ENCODE measurements at places on chromosomes 4 and X.

GRCh38 chr4:30879855-30880598, 159.9 kb downstream of the PCDH7 start:
- DNase-seq: no peak

GRCh38 chr4:30667919-30668318, 52.2 kb upstream of the PCDH7 start:
- no peak for DNase-seq

GRCh38 chr4:183098019-183098722, 886 bp upstream of the WWC2 start:
- peak; percentile 79 for DNase-seq

DNA sequence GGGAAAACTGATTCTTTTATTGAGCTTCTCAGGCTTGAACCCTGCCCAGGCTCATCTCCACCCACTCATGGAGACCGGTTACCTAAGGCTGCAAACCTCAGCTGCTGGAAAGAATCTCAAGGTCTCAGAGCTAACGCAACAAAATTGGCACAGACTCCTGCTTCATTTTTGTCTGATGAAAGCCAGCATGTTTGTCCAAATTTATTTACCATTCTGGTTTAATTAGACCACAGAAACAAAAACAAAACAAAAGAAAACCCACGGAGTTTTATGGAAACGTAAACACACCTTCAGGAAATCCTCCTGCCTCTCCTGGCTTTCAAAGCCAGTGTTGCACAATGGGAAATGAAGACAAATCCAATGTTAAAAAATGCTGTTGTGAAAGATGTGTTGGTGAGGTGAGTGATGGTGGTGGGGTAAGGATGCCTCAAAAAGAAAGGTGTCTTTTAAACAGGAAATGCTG, 56.4 kb upstream of the PDLIM3 start:
- DNase-seq: no peak

GRCh38 chrX:2875136-2875481, 46.4 kb downstream of the GYG2 start:
- no peak for DNase-seq

DNA sequence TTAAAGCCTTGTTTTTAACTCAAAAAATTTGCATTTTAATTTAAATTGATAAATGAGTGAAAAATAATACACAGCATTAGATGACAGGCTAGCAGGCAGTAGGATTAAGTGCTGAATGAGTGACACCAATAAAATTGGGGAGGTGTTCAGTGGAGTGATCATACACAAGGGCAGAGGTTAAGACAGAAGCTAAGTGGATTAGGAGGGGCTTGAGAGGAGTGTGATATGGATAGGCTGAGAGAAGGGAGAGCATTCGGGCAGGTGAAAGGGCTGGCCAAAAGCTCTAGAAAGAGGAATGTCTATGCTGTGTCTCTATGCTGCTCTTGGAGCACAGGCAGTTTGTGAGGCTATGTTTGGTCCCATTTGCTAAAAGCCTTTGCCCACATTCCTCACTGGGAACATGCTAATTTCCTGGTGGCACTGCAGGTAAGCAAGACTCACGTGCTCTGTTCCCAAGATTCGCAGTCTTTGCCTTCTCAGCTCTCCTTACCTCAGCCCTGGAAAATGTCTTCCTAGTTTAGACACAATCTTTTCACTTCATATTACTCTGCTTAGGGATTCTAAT, 52.8 kb upstream of the CCSER1 start:
- DNase-seq: no peak

- no peak for DNase-seq
Observed at GRCh38 chr4:25792200-25792791, 70.5 kb downstream of the SEL1L3 start.

DNA sequence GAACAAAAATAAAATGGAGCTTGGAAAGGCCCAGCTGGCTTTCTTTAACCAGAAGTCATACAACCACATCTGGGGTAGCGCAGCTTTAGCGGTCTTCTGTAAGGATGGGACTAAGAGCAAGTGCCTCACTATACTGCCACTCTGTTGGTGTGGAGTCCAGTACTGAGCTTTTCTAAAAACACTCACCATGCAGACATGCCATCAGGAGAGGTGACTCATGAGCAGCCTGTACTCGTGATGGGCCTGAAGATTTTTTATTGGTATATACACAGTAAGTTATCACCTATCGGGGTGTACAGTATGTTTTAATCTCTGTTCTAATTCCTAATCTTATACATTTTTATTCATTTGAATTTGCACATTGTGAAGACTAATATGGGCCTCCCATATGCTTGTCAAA, 9.6 kb downstream of the PPP3CA start:
- no peak for DNase-seq

DNA sequence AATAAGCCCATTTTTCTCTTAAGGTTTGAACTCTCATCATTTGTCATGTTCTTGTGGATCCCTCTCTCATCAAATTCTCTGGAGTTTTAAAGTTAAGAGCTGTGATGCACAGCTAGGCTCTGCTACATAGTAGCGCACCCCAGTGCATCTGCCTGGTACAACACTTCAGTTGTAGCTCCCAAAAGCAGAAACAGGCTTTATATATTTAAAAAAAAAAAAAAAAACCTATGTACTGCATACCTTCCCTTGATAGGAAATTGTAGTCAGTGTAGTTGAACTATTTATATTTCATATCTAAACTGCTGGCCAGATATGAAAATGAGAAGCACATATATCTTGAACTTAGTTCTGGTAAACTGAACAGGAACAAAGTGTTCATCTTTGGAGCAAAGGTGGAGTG, 131.4 kb downstream of the KLHL13 start:
- DNase-seq: no peak

DNA sequence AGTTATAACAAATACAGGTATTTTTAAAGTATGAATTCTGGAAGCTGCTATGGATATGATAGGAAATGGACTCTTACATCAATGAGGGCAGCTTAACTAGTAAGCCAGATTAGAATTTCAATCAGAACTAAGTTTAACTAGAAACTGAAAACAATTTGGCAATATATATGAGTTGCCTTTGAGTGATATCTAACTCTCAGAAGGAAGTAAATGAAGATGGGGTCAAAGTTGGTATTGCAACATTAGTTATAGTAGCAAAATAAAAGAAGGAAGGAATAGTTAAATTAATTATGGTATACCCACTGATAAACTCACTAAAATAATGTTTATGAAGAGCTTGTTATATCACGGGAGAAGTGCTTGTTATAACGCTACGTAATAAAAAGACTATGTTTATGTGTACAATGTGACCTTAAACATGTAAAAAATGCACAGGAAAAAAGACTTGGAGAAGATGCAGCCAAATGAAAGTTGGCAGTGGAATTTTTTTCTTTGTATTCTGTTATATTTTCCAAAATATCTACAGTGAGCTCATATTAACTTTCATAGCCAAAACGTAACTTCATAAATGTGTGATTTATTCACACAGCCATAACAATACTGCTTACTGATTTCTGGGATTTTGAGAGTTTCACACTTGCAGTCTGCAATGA, 34.5 kb downstream of the PHKA2 start:
- no peak for DNase-seq

GRCh38 chrX:82742351-82742750, 765.7 kb upstream of the POU3F4 start:
- DNase-seq: no peak

DNA sequence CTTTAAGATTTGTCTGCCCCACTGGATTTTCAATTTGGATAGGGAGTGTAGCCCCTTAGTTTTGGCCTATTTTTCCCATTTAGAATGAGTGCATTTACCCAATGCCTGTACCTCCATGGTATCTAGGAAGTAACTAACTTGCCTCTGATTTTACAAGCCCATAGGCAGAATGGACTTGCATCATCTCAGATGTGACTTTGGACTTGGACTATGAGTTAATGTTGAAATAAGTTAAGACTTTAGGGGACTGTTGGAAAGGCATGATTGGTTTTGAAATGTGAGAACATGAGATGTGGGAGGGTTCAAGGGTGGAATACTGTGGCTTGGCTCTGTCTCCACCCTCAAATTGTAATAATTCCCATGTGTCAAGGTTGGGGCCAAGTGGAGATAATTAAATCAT, 2480.2 kb downstream of the PCDH7 start:
- no peak for DNase-seq

DNA sequence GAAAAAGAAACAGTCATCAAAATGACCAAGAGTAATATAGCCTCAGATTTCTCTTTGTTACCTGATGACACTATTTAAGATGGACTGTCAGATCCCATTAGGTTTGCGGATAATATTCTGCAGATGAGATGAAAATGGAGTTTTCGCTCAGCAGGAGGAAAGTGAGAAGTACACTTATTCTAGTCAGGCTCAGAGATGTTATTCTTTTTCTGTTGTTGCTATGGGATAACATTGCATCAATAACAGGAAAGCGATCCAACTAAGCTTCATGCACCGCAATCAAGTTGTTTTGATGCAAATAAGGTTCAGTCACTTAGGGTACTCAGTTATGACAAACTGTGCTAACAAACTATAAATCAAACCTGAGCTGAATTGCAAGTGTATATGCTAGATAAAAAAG, 415.0 kb downstream of the CCSER1 start:
- DNase-seq: no peak

GRCh38 chr4:23022032-23022431, 329.3 kb downstream of the GBA3 start:
- no peak for DNase-seq

DNA sequence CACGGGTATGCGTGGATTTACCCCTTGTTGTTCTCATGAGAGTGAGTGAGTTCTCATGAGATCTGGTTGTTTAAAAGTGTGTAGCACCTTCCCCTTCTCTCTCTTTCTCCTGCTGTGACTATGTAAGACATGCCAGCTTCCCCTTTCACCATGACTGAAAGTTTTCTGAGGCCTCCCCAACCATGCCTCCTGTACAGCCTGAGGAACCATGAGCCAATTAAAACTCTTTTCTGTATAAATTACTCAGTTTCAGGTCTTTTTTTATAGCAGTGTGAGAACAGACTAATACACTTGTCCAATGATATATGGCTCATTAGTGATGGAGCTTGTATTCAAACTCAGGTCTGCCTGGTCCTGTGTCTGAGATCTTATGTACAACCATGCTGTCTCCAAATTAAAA, 28.5 kb upstream of the RTL3 start:
- DNase-seq: no peak

DNA sequence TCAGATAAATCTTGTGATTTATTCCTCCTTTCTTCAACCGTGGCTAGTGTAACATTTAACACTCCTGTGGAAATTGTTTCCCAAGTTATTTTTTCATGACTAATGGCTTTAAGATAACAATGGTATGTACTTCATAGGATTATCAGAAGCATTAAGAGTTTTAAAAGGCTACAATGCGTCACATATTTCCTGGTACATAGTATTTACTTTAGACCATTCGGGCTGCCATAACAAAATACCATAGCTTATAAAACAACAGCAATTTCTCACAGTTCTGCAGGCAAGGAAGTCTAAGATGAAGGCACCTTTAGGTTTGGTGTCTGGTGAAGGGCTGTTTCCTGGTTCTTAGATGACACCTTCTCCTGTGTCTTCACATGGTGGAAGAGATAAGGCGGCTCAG, 158.6 kb downstream of the PAPSS1 start:
- DNase-seq: no peak

DNA sequence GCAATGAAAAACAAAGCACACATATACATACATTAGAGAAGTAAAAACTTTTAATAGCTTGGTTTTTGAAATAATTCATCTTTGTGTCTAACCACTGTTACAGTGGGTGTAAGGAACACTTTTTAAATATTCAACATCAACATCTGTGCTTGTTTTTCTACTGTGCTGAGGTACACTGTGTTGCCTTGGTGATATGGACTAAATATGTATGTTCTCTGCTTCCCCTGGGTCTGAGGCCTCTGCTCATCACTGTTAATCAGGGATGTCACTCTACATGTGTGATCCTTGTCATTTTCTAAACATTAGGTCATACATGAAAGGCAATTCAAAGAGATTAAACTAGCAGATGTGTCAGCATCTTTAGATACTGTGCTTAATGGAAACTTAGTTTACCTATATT, 10.9 kb downstream of the MCTS1 start:
- DNase-seq: no peak

- DNase-seq: no peak
Observed at GRCh38 chrX:13253223-13253622, 66.6 kb downstream of the ATXN3L start.

GRCh38 chr4:159747983-159748382, 645.1 kb downstream of the RAPGEF2 start:
- no peak for DNase-seq

DNA sequence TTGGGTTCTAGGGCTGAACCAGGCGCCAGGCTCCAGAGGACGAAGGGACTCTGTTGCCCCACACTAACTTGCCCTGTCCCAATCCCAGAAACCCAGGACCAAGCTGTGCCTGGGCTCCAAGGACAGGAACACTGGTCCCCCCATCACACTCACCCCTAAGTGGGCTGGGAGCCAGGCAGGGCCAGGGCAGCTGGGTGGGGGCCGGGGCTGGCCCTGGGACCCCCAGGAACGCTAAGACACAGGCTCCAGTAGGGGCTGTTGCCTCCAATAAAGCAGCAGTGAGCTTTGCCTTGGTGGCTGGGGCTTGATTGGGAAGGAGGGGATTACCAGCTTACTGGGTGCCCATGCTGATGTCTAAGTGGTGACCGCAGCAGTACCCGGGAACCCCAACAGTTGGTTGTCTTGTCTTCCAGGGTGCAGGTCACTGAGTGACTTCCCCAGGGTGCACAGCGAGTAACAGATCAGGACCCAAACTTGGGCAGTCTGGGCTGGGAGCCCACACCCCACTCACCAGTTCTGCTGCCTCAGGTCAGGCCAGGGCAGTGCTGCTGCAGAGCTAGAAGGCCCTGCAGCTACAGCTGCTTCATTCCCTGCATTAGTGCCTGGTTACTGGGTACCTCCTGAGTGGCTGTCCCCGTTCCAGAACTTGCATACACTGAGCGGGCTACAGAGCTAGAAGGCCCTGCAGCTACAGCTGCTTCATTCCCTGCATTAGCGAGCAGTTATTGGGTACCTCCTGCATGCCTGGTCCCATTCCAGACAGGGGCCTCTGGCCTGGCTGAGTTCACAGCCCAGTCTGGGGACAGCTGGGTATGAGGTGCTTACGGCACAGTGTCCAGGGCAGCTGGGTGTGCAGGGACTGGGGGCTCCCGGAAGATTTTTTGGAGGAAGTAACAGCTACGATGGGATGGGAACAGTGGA, 9.4 kb upstream of the ADD1 start:
- peak; percentile 56 for DNase-seq

- no peak for DNase-seq
Observed at GRCh38 chr4:40585201-40585799, 44.4 kb downstream of the RBM47 start.

GRCh38 chr4:106478152-106478551, 109.6 kb upstream of the GIMD1 start:
- DNase-seq: no peak

DNA sequence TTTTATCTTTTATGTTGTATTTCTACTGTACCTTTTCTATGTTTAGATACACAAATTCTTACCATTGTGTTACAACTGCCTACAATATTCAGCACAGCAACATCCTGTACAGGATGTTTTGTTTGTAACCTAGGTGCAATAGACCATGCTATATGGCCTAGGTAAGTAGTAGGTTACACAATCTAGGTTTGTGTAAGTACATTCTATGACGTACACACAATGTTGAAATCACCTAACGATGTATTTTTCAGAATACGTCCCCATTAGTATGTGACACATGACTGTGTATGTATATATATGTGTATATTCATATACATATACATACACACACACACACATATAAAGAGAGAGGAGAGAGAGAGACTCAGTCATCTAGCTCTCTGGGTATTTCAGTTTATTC, 103.5 kb downstream of the CLNK start:
- DNase-seq: no peak

GRCh38 chr4:163537114-163537513, 42.6 kb downstream of the TMA16 start:
- no peak for DNase-seq
